ENCODE measurements at places on chromosomes 1 and 21.
A peak's percentile ranks its signal among the peaks of the same experiment; 100 is the strongest.

GRCh38 chr1:180598333-180598974 lies 33.4 kb upstream of the XPR1 start:
- H3K4me3 ChIP-seq: no peak overlapping the region
- peak overlapping the region; percentile 17 for H3K27ac ChIP-seq
- peaks cover 7% of the 10 kb centered on the region for H3K4me1 ChIP-seq
- H3K27me3 ChIP-seq: no peaks in the 10 kb centered on the region
- H3K36me3 ChIP-seq: no peaks in the 10 kb centered on the region

- no peaks in the 10 kb centered on the region for H3K27me3 ChIP-seq
- H3K27ac ChIP-seq: no peak overlapping the region
- H3K4me3 ChIP-seq: no peak overlapping the region
Measured at GRCh38 chr1:241045659-241046058, 311.3 kb downstream of the RGS7 start.

DNA sequence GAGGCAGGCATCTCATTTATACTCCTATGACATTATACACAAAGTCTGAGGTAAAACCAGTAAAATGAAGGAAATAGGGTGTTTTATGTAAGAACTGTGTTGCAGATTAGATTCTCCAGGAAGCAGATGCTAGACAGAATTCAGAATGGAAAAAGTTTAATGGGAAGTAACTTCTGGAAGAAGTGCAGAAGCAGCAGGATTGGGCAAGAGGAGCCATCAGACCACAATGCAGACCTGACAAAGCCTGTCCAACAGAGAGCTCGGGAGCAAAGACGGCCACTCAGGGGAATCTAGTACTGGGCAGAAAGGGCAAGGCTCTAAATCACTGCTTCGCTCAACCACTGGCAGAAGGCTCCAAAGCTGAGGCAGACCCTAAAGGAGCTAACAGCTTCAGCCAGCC lies 33.7 kb downstream of the FBXO42 start:
- H3K27ac ChIP-seq: no peak overlapping the region
- no peak for DNase-seq
- H3K36me3 ChIP-seq: no peaks in the 10 kb centered on the region
- H3K4me3 ChIP-seq: no peak overlapping the region
- H3K27me3 ChIP-seq: no peaks in the 10 kb centered on the region

DNA sequence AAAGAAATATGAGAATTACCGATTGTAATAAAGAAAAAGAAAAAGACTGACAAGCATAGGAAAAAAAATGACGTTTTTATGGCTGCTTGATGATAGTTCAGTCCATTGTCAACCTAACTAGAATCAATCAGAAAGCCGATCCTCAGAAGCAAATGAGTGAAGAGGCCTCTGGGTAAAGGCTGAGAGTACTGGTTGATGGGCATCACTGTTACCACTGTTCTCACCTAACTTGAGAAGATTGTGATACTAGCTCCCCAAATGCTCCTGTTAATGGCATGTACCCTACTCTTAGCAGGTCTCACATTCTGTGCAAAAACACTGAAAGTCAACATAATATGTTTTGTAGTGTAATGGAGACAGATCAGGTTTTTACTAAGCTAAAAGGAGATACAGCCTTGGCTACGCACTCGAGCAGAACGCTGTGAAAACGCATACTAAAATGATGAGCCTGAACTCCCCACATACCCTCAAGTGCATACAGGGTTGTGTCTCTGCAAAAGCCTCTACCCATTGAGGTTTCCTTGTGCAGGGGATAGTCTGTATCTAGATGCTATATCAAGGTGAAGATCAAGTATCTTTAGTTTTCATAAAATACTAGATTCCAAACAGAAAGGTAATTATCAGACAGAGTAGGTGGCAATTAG lies 554.6 kb downstream of the SMYD3 start:
- H3K4me3 ChIP-seq: no peak overlapping the region
- H3K27me3 ChIP-seq: no peaks in the 10 kb centered on the region
- no peak overlapping the region for H3K27ac ChIP-seq
- no peak for DNase-seq

DNA sequence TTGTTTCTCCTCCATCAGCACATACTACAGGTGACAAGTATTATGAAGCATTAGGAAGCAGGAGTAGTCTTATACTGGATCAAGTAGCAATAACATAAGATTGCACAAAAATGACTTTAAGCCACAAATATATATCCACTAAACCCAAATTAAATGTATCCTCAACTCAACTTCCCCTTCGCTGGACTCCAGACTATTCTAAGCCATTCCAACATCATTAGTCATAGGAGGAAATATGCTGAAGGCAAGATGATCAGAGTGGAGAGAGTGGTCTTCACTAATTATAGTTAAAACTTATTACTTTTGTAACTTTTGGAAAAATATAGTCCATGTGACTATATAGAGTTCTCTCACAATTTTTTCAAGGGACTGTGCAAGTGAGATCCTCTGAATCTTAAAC lies 390.7 kb upstream of the ZP4 start:
- H3K4me3 ChIP-seq: no peak overlapping the region
- H3K27ac ChIP-seq: no peak overlapping the region
- no peak for DNase-seq
- H3K36me3 ChIP-seq: no peaks in the 10 kb centered on the region
- no peaks in the 10 kb centered on the region for H3K27me3 ChIP-seq

- DNase-seq: no peak
- H3K27ac ChIP-seq: no peak overlapping the region
- H3K27me3 ChIP-seq: no peaks in the 10 kb centered on the region
- no peaks in the 10 kb centered on the region for H3K36me3 ChIP-seq
- no peak overlapping the region for H3K4me3 ChIP-seq
- no peaks in the 10 kb centered on the region for H3K4me1 ChIP-seq
Measured at GRCh38 chr1:117181630-117182041, 29.1 kb downstream of the VTCN1 start.

DNA sequence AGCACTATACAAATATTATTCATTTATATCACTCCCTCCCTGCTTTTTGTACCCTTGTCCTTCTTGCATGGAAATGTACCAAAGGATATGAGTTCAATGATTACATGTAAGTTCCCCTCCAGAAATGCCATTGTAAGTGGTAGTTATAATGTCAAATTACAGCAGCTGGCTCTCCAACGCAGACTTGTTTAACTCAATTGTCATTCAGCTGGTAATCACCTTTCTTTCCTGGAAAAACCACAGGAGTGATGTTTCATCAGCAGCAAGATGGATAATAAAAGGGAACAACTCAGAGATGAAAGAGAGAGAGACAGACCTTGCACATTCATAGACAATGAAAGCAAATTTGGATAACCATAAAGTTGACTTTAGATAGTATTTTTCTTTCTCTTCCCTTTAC lies 578.6 kb upstream of the PBX1 start:
- H3K27me3 ChIP-seq: no peaks in the 10 kb centered on the region
- H3K4me1 ChIP-seq: no peaks in the 10 kb centered on the region
- H3K4me3 ChIP-seq: no peak overlapping the region
- no peaks in the 10 kb centered on the region for H3K36me3 ChIP-seq

DNA sequence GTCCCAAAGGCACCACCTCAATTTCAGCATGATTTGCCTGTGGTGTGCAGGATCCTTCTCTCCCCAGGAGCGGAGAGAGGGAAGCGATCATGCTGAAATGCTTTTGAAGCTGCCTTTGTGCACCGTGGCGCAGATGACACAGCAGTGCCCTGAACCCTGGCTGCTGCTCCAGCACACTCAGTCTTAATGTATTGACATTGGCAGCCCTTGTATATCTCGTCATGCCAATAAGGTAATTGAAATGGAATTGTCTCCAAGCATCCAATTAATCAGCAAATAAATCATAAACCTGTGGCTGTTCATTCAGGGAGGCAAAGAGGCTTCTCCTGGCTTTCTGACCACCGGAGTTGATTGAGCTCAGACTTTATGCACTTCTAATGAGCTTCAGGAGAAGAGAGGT lies 139.8 kb downstream of the KAZN start:
- H3K36me3 ChIP-seq: no peaks in the 10 kb centered on the region
- no peaks in the 10 kb centered on the region for H3K27me3 ChIP-seq
- no peaks in the 10 kb centered on the region for H3K4me1 ChIP-seq

GRCh38 chr21:44487831-44488230 lies 32.5 kb downstream of the LRRC3 start:
- H3K27me3 ChIP-seq: no peaks in the 10 kb centered on the region
- H3K4me3 ChIP-seq: no peak overlapping the region
- DNase-seq: no peak
